ENCODE measurements at places on chromosomes 16 and 17.

DNA sequence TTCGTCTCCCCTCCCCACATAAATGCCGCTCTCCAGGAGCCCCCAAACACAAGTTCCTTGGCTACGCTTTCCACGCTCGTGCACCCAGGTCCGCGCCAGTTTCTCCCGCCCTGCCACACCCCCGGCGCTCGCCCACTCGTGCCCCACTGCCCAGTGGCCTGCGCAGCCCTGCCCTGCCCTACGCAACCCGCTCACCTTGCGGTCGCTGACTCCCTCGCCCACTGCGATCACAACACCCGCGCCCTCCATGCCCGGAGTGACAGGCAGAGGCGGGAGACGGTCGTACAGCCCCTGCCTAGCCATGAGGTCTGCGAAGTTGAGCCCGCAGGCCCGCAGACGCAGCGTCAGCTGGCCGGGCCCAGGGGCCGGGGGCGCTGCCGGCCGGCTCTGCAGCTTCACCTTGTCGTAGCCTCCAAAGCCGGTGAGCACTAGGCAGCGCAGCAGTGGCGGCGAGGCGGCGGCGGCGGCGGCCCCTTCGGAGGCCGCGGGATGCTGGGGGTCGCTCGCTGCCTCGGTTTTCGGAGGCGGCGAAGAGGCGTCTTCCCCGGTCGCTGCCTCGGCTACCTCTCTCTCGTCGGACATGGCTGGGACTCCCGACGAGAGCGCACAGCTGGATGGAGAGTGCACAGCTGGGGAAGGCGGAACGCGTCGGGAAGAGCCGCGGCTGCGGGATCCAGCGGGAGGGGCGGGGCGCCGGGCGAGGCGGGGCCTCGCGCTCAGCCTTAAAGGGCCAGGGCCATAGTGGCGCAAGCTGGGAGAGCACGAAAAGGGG, at the start of gene VAT1:
Gene VAT1 (minus strand): TSS at position 645 of the 772 bp plus-strand sequence. CDS start 63 bp downstream, at position 582.
- DNase-seq: peak; percentile 76

- no peak for DNase-seq
These were observed 8.0 kb upstream of the ENPP7 start for GRCh38 chr17:79722787-79723186.

- no peak for DNase-seq
These were observed 116.8 kb downstream of the CDYL2 start for GRCh38 chr16:80687606-80688005.

- no peak for DNase-seq
These were observed 927.6 kb upstream of the CDH8 start for GRCh38 chr16:62963846-62964245.

- no peak for DNase-seq
These were observed 796 bp downstream of the HOXB3 start for GRCh38 chr17:48589060-48589830.

- no peak for DNase-seq
These were observed 2.6 kb downstream of the PRAC1 start for GRCh38 chr17:48719642-48720265.

- no peak for DNase-seq
These were observed 15.7 kb downstream of the MVP start for GRCh38 chr16:29835926-29836325.

DNA sequence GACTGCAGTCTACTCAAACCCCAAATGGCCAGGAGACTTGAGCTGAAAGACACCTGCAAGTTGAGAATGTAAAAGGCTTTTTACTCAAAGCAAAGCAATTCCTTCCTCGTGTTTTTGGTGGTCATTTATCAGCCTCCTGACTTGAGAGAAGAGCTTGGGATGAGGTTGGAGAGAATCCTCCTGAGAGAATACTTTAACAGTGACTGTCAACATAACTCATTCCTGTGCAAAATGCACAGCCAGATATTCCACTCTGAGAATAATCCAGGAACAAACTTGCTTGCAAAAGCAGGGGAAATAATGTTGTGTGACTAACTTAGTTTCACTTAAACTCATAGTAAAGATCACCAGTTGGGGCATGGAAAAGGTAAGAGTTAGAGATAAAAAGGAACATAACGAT, 53.4 kb downstream of the SNTB2 start:
- no peak for DNase-seq

DNA sequence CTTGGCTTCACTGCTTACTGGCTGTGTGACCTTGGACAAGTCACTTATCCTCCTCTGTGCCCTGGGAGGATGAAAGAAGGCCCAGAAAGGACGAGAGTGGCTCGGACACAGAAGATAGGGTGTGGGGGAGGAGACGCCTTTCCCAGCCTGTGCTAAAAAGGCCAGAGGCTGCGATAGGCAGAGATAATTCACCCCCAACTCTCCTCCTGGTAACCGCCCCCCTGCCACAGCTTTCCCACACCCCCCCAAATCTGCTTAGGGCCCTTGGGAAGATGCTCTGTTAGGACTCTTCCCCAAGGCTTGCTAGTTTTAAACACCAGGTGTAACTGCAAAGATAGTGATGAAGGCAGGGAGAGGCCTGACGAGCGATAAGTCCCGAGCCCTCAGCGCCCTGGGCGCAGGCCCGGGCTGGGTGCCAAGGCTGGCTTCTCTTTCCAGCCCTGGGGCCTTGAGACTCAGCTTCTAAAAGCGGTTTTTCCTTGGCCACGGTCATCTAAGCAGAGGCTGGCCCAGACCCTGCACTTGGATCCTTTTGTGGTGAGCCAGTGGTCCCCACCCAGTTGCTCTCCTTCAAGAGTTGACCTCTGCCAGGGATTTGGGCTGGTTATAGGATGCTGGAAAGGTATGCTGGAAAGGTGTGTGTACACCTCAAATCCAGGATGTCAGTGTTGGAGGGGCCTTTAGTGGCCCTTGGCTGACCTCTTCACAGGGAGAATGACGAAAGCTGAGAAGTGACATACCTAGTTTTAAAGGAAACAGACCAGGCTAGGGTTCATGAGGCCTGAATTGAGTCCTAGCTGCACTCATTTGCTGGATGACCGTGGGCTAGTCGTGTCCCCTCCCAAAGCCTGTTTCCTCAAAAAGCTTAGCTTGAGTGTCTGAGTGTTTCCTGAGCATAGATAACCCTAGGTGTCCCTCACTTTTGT, 3.4 kb upstream of the PPP1R9B start:
- no peak for DNase-seq

GRCh38 chr16:67451704-67452435, 20.9 kb downstream of the HSD11B2 start:
- DNase-seq: no peak

DNA sequence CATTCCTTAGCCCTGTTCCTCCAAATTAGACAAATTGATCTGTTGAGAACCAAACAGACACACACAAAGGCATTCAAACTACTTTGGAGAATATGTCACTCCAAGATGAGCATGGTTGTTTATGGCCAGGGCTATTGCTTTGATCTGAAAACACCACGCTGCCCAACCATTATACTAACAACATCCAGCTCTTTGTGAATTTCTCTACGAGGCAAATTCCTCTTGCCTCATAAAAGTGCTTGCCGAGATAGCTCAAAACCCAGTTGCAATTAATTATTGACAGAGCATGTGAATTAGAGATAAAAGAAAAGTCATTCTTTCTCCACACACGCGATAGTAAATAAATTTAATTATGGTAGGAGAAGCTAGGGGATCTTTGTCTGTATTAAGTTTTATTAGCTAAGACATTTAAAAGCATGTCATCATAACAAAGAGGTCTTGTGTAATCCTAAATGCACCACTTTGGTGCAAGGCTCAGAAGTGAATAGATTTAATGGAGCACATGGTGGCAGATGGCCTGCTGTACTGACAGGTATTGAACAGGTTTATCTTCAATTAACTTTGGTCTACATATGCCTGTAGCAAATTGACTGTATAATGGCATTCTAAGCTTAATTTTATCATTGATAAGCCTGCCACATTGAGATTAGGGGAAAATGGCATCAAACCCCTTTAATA, 441.8 kb downstream of the HS3ST4 start:
- DNase-seq: no peak

DNA sequence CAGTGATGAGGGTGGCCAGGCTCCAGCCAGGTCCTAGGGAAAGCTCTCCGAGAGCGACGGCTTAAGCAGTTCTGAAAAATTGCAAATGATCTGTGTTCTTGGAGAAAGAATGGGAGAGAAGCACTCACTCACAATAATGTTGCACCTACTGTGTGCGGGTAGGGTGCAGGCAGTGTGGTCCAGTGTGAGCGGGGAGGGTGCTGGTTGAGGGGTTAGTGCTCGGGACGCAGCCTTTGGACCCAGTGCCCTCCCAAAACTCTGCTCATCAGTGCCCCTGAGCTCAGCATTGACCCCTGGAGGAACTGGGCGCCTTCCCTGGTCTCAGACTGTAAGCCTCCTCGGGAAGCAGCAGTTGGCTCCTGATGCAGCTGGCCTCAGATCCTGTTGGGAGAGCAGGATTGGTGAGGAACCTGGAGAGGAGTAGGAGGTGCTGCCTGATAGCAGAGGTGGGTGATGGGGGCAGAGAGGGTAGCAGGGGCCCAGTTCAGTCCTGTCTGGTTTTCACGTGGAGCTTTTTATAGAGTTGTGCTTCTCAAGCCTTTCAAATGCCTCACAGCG, 23.6 kb upstream of the ZNF750 start:
- no peak for DNase-seq

DNA sequence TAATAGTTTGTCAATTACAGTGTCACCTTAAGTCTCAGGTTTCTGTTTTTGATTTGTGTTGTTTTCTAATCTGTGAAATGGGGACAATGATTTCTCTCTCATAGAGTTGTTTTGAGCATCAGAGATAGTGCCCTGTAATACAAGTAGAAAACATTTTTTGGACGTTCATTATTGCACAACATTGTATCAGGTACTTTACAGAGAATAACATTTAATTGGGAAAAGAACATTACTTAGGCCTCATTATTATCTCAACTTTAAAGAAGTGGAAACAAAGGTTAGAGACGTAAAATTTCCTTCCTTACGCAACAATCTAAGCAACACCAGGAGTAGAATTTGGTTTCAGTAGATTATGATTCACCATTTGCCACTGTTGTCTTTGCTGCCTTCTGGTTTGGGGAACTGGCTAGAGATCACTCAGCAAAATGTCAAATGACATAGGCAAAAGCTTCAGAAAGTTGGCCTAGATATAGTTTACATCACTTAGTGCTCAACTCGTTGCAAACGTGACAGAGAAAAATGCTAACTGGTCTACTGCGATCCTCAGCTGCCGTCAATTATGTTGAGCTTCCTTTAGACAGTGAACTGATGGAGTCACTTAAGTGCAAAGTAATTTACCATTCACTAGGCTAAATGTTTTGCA, 1026.8 kb downstream of the CDH11 start:
- peak; percentile 1 for DNase-seq

GRCh38 chr17:58993311-58993710, 113.4 kb downstream of the TRIM37 start:
- no peak for DNase-seq

GRCh38 chr16:3095869-3096268, 3.2 kb downstream of the ZSCAN10 start:
- peak; percentile 89 for DNase-seq

DNA sequence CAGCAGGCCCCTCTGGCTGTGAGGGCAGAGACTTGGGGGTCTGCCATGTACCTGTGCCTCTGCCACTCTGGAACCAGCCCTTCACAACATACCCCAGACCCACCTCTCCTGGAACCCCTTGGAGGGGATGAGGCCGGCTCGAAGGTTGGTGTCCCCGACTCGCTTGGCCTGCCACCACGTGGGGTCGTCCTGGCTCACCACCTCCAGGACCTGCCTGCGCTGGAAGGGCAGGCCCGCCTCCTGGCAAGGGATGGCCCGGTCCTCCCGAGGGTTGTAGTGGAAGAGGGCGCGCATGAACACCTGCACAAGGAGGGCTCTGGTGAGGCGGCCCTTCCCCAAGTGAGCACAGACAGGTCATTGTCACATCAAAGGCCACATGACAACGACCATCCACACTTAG, 12.2 kb downstream of the MPP3 start:
- no peak for DNase-seq

GRCh38 chr17:68611353-68612208, 10.4 kb upstream of the FAM20A start:
- DNase-seq: no peak

DNA sequence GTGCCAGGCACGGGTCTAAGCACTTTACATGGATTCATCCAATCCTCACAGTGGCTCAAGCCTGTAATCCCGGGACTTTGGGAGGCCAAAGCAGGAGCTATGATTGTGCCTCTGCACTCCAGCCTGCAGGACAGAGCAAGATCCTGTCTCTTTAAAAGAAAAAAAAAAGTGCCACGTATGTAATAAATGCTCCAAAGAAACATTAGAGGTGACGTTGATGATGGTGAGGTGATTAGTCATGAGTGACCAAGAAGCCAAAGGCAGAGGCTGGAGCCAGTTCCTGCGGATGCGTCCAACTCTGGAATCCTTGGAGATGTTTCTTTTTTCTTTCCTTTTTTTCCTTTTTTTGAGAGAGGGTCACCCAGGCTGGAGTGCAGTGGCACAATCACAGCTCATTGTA, 59.4 kb upstream of the SIAH1 start:
- DNase-seq: peak; percentile 70

GRCh38 chr16:9389543-9390207, 298.2 kb downstream of the HAPSTR1 start:
- DNase-seq: no peak

DNA sequence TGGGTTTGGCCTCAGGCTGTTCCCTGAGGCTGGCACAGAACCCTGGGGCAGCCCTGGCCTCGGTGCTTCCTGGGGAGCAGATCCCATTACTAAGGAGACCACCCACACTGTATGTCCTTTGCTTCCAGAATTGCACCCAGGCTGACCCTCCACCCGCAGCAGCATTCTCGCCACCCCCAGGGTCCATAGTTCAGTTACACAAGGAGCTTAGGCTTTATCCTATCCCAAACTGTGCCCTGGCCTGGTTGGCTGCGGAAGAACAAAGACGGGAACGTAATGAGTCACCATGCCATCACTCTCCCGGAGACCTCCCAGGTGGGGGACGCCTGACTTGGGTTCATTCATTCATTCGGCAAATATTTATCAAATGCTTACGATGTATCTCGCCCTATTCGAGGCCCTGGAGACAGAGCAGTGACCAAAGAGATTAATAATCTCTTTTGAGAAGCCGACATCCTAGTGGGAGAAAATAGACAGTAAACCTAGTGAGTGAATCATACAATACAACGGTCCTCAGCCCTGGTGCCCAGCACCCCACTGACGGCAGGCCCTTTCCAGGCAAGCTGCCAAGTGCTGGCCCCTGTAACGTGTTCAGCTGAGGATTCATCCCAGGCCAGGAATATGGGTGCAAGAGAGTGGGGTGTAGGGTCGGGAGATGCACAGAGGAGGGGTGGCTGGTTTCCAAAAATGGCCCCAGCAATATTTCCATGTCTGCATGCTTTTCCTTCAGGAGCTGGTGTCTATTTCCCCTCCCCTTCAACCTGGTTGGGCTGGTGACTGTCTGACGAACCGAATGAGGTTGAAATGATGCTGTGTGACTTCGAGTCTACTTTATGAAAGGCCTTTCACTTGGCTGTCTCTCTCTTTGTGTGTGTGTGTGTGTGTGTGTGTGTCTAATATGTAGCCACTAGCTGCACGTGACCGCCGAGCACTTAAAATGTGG, 134.2 kb downstream of the MGAT5B start:
- no peak for DNase-seq

Measured in inflammatory macrophage treated with lipopolysaccharide for 4 hours (primary cell).